ENCODE measurements at places on chromosomes 3 and 15.

DNA sequence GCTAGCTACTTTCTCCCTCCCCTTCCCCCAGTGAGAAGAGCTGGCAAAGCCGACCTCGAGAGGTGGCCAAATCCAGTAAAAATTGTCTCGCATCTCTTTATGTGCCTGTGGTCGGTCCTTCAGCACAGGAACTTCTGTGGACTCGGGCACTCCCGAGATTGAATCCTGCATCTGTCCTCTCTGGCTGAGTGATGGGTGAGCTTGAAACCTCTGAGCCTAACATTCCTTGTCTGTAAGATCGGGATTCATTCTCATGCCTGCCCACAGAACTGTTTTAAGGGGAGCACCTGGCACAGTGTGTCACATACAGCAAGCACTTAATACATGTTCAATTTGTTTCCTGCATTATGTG is 11.3 kb downstream of the CX3CR1 start:
- no peak for DNase-seq

- DNase-seq = no peak
Measured at GRCh38 chr3:172751175-172751704, 714 bp downstream of the ECT2 start.

- no peak for DNase-seq
Measured at GRCh38 chr3:167820102-167820865, 84.8 kb downstream of the SERPINI1 start.

DNA sequence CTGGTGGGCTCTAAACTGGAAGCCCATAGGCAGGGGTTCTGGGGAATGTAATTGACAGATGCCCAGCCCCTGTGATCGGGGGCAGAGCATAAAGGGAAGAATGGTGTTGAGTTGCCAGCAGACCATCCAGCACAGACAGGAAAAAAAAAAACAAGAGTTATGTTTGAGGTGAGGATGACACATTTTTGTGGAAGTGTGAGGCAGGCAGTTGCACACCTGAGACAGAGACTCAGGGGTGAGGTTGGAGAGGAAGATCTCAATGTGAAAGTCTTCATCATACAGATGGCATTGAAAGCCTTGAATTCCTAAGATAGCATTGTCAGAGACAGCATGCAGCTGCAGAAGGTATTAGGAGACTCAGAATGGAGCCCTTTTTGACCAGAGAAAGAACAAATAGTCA is 18.6 kb upstream of the ST8SIA2 start:
- DNase-seq = no peak

GRCh38 chr3:101898752-101899169 is 49.4 kb downstream of the NFKBIZ start:
- DNase-seq = no peak

Measured in activated T-cell treated with anti-CD3 and anti-CD28 coated beads for 4 hours (primary cell).